ENCODE measurements at places on chromosomes 12 and 14.
A peak's percentile ranks its signal among the peaks of the same experiment; 100 is the strongest.

GRCh38 chr12:46222636-46223035 lies 46.2 kb downstream of the SLC38A1 start:
- no peak for DNase-seq

DNA sequence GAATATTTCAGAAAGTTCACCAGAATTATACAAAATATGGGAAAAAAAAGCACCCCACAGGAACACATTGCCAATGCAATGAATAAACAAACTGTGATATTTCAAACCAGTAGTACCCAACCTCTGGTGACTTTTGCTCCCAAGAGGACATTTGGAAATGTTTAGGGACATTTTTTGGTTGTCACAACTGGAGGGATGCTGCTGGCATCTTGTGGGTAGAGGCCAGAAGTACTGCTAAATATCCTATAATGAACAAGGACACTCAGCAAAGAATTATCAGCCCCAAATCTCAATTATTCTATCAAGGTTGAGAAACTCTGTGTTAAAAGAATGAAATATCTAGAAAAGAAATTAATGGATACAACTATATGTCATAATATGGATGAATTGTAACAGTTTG lies 1334.4 kb upstream of the FLRT2 start:
- DNase-seq = no peak

GRCh38 chr14:105843444-105844046 lies 317.2 kb downstream of the TMEM121 start:
- no peak for DNase-seq

DNA sequence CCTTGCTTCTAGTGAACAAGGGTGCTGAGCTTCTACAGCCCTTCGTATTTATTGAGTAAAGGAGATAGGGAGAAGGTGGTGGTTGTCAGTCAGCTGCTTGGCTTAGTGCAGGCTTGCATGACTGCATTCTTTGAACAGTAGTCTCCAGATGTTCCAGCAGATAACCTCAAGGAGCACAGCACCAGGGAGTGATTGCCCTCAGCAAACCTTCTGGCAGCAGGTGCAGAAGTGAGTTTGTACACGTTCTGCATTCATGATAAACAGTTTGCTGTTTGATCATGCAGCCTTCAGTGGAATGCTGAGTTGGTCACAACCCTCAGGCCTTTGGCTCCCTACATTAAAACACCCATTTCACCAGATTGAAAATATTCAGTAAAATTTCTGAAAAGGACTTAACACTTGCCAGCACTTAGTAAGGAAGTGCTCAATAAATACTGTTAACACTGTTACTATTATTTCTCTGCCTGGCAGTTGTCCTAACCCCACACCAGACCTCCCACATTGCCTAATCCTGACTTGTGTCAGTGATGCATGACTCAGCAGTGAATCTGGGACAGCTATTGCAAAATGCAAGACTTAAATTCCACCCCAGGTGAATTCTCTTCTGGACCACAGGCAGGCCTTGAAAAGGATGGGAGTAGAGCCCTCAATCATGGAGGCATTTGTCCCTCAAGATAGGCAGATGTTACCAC lies 18.9 kb upstream of the CARMIL3 start:
- no peak for DNase-seq

DNA sequence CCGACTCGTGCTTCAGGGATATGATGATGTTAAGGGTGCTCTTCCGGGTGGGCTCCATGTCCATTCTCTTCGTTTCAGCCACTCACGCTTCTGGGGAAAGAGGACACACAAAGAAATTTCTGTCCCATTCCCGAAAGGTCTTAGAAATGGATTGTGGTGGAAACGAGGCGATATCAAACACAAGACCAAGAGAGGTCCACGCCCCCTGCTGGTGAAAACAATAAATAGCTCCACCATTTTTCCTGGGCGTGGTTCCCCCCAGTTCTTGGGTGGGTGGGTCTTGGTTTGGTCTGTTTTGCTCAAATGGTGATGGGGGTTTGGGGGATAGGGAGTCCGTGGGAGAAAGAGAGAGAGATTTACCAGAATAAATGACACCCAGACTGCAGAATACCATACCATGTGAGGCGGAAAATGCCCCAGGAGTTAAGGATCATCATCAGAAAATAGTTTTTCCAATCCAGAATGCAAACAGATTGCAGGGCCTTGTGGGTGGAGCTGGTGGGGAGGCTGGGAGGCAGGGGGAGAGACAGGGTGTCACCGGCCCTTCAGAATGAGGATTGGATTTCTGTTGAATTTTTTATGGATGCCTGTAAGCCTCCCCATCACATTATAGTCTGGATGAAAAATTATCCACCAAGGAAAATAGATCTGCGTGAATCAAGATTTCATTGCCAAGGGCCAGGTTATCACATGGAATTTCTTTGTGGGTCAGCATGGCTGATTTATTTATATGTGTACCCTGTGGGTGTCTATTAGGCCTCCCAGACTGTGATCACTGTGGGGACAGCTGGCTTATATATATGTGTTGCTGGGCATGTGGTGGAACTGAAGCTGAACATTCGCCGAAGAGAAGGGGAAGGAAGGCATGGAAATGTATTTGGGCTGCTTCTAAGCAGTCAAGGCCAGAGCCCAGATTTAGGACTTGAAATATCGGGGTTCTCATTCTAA lies 55.8 kb downstream of the SRRM4 start:
- DNase-seq = peak; percentile 24

- no peak for DNase-seq
Measured at GRCh38 chr14:41986700-41987099, 380.0 kb downstream of the LRFN5 start.
